ENCODE measurements at places on chromosomes 6 and 20. TPM values are rescaled to one million over a fixed set of nuclear protein-coding genes. Genes with fewer than 3 reads are reported as not detected.

Gene RNGTT
- total RNA-seq = 28.4 TPM

Gene CYP21A2
- not detected for total RNA-seq

- no peak for DNase-seq
These were observed 40.6 kb downstream of the DTD1 start for GRCh38 chr20:18628330-18628920.

Gene STX16
- 45.4 TPM for total RNA-seq

- DNase-seq = no peak
These were observed 17.6 kb downstream of the IL22RA2 start for GRCh38 chr6:137155830-137156229.

Gene TNNC2
- not detected for total RNA-seq

DNA sequence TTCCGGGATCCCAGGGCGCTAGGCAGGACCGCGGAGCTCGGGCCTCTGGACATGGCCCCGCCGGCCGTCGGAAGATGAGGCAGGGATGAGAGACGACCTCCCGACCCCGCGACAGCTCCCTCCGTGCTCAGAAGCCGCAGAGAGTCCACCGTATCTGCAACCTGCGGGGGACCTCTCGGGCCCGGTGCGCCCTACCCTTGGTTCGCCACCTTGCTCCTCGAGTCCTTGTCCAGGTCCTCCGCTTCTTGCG, 301 bp downstream of the PPP1R3D start:
- no peak for DNase-seq

GRCh38 chr6:22447249-22448196, 121.8 kb upstream of the HDGFL1 start:
- DNase-seq = no peak

DNA sequence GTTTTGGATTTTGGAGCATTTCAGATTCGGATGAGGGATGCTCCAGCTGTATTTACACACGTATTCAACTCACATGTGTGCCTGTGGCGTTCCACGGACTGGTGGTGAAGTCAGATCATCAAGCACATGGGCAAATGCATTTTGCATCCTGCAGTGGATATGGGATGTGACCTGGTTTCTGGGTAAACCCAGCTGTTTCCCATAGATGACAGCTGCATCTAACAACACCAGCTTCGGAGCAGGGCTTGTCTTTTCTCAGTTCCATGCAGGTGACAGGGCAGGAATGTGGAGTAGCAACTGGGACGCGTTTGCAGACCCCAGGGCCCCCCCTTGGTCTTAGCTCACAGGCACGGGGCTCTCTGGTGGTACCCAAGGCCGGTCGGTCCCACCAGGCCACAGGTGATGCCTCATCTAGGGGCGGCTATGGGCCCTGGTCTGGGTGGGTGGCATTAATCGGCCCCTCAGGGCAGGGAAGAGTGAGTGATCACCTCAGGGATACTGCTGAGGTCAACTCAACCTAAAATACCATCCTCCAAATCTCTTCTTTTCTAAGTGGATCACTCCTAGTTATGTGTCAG, 83.2 kb downstream of the RAMACL start:
- no peak for DNase-seq

Gene ZKSCAN8
- 6.0 TPM for total RNA-seq

DNA sequence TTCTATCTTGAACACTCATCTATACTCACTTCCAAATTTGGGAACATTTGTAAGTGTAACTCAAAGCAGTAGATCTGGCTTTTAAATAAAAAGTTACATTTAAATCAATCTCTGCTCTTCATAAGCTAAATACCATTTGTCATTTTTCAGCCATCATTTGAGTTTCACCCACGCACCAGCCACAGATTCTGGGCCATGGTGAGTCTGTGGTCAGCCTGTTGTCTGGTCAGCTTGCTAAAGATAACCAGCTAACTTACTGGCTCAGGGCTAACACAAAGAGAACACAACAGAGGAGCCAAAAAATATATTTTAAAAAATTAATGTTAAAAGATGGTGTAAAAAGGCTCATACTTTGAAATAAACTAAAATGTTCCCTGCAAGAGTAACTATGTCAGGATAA, 181.3 kb downstream of the KIF6 start:
- DNase-seq = no peak

DNA sequence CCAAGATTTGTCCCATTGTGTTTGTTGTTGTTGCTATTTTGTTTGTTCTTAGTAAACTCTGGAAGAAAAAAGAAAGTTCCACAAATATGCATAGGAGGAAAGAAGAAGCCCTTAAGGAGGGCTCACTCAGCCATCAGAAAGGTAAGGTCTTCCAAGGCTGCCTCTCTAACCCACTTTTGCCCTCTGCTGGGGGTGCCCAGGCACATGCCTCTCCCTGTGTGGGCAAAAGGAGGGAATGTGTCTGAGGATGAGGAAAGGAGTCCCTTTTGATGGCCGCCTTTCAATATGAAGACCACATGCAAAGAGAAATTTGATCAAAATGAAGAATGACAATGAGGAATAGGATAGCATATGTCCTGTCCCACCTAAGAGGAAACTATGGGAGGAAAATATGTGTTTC, 248.2 kb upstream of the POU3F2 start:
- no peak for DNase-seq

Gene EYA4
- total RNA-seq = 6.1 TPM

GRCh38 chr6:24429146-24429545, 26.4 kb downstream of the MRS2 start:
- DNase-seq = no peak

Gene GTF2H4
- 26.4 TPM for total RNA-seq

- DNase-seq = no peak
These were observed 11.5 kb upstream of the CCDC170 start for GRCh38 chr6:151482290-151482689.

DNA sequence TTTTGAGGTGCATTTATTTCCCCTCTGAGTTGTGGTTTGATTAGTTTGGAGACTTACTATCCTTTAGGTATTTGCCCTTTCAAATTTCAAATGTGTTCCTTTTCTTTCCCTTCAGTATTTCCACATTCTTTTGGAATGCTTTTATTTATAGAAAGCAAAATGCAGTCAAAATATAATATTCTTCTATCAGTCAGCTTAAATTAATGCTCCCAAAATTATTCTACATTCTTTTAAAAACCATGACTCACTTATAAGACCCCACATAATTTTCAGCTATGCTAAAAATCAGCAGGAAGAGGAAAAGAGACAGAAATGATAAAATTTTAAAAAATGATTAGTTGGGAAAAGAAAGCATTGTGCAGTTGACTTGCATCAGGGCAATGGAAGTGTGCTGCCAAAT, 180.0 kb upstream of the SMLR1 start:
- DNase-seq = no peak

Gene CHD6
- total RNA-seq = 27.2 TPM

Gene TRIM15
- total RNA-seq = not detected

GRCh38 chr6:33136310-33136900, 55.9 kb downstream of the COL11A2 start:
- no peak for DNase-seq

DNA sequence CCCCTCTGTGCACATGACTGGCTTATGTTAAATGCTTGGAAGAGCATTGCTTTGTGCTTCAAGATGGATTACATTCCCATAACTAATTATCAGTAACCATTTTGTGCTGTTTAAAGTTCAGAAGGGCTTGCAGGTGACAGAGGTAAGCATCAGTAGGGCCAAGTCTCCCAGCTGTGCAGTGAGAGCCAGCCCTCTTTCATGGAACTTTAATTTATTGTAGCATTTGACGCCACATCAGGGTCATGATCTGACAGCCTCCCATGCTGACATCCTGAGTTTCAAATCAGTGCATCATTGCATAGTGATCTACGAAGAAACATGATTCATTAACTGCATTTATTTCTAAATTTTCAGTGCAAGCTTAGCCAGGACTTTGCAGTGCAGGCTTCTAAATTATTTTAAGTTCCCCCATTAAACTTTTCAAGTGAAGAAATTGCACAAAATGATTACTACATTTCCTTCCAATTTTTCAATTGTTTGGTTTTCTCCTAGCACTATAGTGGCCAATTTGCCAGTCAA, 380.9 kb downstream of the UTRN start:
- DNase-seq = no peak

- DNase-seq = no peak
These were observed 48.6 kb downstream of the CHMP4B start for GRCh38 chr20:33859751-33860150.

Gene HTR1E
- total RNA-seq = not detected

Gene FERMT1
- 1.5 TPM for total RNA-seq

Gene GHRH
- total RNA-seq = not detected

Gene PAX1
- total RNA-seq = not detected

DNA sequence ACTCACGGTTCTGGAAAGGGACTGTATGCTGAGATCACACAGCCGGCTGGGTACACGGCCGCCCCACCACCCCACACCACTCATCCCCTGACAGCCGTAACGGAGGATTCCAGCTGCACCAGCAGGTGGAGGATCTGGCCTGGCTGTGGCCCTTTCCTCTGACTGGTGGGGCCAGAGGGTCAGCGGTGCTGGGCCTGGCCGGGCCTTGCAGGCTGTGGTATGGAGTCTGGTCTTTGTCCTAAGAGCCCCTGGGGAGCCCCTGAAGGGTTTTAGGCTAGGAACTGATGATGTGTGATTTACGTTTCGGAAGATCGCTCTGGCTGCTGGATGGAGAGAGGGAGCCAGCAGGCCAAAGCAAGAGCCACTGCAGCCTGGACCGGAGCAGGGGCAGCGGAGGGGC, 26.6 kb downstream of the NOL4L start:
- DNase-seq = no peak

Gene LZTS3
- total RNA-seq = not detected

- DNase-seq = no peak
These were observed 102.4 kb downstream of the SULF2 start for GRCh38 chr20:47682916-47683315.

Gene SSTR4
- not detected for total RNA-seq

GRCh38 chr6:157184202-157185015, 138.9 kb downstream of the TMEM242 start:
- DNase-seq = peak; percentile 31

Gene OR14J1
- not detected for total RNA-seq

- DNase-seq = no peak
These were observed 111.6 kb downstream of the ERMARD start for GRCh38 chr6:169862892-169863525.

Gene SOBP
- 0.12 TPM for total RNA-seq

Gene UBE2C
- total RNA-seq = 69.5 TPM

DNA sequence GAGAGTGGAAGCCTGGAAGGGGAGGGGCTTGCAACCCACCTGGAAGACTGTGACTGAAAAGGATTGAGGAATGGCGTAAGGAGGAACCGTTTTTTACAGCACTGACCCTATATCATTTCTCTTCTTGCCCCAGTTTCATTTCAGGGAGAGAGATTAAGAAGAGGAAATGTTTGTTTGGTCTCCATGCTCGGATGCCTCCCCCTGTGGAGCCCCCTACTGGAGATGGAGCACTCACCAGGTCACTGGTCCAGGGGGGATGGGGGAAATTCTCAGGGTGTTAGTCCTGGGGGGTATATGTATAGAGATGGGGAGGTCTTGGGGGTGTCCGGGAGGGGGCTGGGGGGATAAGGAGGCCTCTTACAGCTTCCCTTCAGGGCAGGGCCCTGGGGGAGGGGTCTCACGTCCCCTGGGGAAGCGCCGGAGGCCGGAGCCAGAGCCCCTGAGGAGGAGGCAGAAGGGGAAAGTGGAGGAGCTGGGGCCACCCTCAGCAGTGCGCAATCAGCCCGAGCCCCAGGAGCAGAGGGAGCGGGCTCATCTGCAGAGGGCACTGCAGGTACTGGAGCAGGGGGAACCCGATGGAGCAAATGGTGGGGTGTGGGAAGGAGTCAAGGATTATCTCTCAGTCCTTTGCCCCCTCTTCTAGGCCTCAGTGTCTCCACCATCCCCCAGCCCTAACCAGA, 3.2 kb downstream of the CUTA start:
- no peak for DNase-seq

Gene ATP6V1G2
- 3.4 TPM for total RNA-seq

- DNase-seq = peak; percentile 50
These were observed 435 bp downstream of the KIFC1 start for GRCh38 chr6:33391922-33392594.

Gene ISM1
- total RNA-seq = not detected

Gene IL17F
- not detected for total RNA-seq

DNA sequence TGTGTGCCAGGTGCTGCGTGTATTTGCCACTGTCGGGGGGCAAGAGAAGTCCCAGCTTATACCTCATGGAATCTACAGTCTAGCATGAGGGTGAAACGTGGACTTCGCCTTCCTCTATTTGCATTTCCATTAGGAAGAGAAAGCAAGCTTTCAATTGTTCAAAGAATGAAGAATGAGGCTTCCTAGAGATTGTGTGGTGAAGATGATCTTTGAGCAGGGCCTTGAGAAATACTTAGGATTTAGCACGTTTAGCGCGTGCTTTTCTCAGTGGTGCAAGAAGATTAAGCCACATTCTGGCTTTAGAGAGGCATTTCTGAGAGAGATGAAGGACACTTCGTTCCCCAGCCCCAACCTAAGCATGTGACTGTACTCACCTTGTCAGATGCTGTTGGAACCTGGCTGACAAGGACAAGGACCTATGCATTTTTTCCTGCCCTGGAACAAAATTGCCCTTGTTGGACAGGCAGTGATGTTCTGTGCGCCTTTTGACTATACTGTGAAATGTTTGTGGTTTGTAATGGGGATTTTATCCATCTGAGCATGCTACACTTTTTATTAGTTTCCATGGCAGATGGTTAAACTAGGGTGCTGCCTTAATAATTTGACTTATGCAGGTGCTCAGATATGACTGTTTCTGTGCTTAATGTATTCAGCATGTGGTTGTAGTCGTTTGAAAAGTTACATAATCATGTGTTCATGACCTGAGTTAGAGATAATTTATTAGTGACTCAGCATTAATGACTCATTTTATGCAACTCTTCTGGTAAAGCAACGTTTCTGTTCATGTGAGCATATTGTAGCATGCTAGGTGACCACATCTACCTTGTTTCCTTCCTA, 10.7 kb downstream of the TULP4 start:
- DNase-seq = no peak

DNA sequence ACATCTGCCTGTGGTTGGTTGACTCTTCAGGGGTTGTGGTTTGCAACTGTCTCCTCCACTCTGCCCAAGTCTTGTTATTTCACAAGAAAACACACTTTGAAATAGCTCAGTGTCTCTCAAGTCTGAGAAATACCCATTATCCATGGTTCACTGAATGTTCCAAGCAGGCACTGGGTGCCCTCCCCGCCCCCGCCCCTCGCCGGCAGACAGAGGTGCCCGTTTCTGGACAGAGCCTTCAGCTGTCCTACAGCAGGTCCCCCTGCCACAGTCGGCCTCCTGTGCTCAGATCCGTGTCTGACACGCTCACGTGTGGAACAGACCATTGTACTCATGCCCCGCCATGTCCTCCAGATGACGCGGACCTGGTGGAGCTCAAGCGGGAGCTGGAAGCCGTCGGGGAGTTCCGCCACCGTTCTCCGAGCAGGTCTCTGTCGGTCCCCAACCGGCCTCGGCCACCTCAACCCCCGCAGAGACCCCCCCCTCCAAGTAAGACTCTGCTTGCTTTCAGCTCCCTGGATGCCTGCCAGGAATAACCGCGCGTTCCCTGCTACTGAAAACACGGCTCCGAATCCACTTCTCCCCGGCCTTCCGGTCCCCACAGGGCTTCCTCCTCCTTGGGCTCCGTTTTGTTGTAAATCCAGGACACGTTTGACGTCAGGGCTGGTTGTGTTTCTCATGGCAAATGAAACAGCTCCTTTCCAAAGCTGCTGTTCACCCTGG, 81.4 kb downstream of the SERAC1 start:
- DNase-seq = no peak
